ENCODE measurements at places on chromosomes 7 and 10. TPM values are rescaled to one million over a fixed set of nuclear protein-coding genes. Genes with fewer than 3 reads are reported as not detected.

DNA sequence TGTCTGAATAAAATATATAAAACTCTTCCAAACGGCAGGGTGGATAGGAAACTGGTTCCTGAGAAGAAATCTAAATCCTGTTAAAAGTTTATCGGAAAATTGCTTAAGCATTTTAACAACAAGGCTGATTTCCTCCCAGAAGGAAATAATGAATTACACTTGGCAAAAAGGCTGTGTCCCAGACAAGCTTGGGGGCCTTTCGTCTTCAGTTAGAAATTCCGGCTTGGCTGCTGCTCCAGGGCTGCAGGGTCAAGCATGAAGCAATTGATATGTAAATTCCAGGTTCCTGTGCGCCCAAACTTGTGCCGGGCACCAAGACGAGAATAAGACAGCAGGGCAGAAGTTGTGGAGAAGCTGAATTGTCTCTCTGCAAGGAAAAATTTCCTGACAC is 38.0 kb upstream of the LBX1 start:
- peaks cover 33% of the 10 kb centered on the region for H3K27me3 ChIP-seq
- H3K4me1 ChIP-seq = peaks cover 28% of the 10 kb centered on the region
- no peak for DNase-seq
- no peaks in the 10 kb centered on the region for H3K36me3 ChIP-seq

The TIMM23 gene
- total RNA-seq = 62.0 TPM

DNA sequence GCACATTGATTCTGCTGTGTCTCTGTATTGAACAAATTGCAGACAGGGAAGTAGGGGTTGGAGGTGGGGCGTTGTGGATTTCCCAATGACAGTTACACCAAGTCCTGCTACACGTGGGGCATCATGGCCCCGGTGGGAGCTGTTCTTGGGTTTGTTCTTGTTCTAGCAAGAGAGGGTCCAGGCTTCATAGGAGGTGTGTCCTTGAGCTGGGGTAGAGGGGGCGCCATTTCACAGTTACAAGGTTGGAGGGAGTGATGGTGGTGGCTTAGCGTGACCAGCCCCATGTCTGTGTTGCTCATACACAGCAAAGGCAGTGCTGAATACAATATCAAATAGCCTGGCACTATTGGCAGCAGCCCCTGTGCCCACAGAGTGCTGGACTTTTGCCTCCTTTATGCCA is 15.7 kb downstream of the SH2D4B start:
- H3K27me3 ChIP-seq = peaks cover 7% of the 10 kb centered on the region
- H3K36me3 ChIP-seq = no peaks in the 10 kb centered on the region
- no peak overlapping the region for H3K27ac ChIP-seq
- peak; percentile 22 for DNase-seq
- H3K4me3 ChIP-seq = no peak overlapping the region
- peaks cover 7% of the 10 kb centered on the region for H3K4me1 ChIP-seq

DNA sequence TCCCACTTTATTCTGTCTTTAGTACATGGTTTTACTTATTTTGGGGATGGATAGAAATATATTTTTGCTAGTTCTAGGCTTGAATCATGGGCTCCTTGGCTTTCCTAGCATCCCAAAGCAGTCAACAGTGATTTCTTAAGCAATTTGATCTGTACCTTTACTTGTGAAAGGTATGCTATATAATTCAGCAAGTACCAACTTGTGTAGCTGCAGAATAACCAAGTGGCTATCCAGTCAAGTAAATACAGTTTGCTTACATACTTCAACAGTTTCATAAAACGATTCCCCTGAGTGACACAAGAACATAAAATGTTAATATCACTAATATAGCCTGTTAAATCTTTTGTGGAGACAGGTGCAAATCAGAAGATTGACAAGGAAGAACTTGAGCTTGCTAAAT is 67.2 kb downstream of the PODXL start:
- no peaks in the 10 kb centered on the region for H3K4me1 ChIP-seq
- H3K27ac ChIP-seq = no peak overlapping the region
- DNase-seq = no peak
- peaks cover 3% of the 10 kb centered on the region for H3K36me3 ChIP-seq
- H3K4me3 ChIP-seq = no peak overlapping the region

DNA sequence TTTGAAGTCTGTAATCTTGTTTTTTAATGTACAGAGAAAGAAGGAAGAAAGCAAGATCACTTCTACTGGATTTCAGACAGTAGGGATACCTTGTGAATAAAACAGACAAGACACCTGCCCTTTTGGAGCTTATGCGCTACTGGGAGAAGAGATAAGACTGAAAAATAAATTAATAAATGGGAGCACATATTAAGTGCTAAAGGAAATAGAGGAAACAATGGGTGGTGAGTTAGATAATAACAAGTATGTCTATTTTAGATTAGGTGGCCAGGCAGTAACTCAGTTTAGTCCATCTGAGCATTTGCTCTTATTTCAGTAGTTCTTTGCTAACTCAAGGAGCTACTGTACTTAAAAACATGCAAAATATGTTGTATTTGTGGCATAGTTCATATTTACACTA is 15.9 kb downstream of the MIOS start:
- H3K4me3 ChIP-seq = no peak overlapping the region
- DNase-seq = no peak
- H3K27me3 ChIP-seq = no peaks in the 10 kb centered on the region
- H3K27ac ChIP-seq = no peak overlapping the region
- peaks cover 18% of the 10 kb centered on the region for H3K36me3 ChIP-seq

The ANXA8L1 gene
- total RNA-seq = 0.97 TPM

DNA sequence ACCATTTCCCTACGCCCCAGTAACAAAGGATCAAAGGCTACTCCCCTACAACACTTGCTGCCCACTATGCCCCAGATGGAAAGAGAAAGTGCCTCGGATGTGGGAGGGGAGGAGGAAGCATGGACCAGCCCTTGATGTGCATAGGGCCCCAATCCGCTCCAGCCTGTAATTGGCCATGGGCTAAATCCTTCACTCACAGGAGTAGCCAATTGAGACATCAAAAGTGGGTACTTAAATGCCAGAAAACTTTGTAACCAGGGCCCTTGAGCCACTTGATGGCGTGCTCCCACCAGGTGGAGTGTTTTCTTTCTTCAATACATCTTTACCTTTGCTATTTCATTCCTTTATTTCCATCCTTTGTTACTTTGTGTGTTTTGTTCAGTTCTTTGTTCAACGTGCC is 500.5 kb upstream of the LRRN3 start:
- H3K27me3 ChIP-seq = no peaks in the 10 kb centered on the region
- DNase-seq = no peak
- no peak overlapping the region for H3K27ac ChIP-seq
- no peaks in the 10 kb centered on the region for H3K4me1 ChIP-seq
- H3K36me3 ChIP-seq = no peaks in the 10 kb centered on the region
- H3K4me3 ChIP-seq = no peak overlapping the region

GRCh38 chr10:131431533-131431932 is 120.0 kb upstream of the TCERG1L start:
- H3K36me3 ChIP-seq = no peaks in the 10 kb centered on the region
- DNase-seq = no peak
- H3K27me3 ChIP-seq = peaks cover 34% of the 10 kb centered on the region

GRCh38 chr10:78307576-78307975 is 273.9 kb downstream of the RPS24 start:
- no peak overlapping the region for H3K4me3 ChIP-seq
- DNase-seq = no peak
- H3K27ac ChIP-seq = no peak overlapping the region
- no peaks in the 10 kb centered on the region for H3K36me3 ChIP-seq

The GJD4 gene
- total RNA-seq = 0.17 TPM

DNA sequence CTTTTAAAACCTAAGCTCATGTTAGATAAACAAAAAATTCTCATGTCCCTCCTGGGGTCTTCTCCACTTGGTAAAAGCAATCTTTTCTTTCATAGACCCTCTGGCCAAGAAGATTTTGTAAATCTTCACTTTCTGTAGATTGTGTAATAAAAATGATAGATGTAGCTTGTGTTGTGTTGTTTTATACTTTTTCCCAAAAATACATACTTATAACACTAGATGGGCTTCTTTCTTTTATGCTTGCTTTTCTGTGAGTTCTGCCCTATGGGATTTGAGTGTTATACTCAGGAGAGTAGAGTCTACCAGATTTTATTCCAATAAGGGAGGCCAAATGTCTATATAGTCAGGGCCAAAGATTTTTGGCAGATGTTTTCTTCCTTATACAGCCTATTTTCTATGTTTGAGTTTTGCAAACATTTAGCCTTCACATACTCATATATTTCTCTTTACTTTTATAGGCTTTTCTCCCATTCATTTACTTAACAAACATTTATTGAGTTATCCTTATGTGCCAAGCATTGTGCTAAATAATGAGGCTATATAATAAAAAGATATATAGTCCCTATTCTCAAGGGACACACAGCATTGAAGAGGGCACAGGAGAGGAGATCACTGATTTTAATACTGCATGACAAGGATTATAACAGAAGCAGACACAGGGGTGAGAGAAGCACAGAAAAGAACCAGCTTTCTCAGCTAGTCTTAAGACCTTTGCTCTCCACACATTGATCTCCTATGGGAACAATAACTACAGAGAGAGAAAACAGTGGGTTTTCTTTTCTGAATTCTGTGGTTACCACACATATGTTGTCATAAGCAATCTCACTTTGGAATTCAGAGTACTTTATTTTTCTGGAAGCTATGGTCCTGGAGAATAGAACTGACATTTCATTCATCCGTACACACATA is 58.0 kb upstream of the PNLIP start:
- H3K27me3 ChIP-seq = peaks cover 22% of the 10 kb centered on the region
- DNase-seq = no peak
- H3K4me3 ChIP-seq = no peak overlapping the region
- no peak overlapping the region for H3K27ac ChIP-seq
- no peaks in the 10 kb centered on the region for H3K4me1 ChIP-seq
- H3K36me3 ChIP-seq = no peaks in the 10 kb centered on the region

DNA sequence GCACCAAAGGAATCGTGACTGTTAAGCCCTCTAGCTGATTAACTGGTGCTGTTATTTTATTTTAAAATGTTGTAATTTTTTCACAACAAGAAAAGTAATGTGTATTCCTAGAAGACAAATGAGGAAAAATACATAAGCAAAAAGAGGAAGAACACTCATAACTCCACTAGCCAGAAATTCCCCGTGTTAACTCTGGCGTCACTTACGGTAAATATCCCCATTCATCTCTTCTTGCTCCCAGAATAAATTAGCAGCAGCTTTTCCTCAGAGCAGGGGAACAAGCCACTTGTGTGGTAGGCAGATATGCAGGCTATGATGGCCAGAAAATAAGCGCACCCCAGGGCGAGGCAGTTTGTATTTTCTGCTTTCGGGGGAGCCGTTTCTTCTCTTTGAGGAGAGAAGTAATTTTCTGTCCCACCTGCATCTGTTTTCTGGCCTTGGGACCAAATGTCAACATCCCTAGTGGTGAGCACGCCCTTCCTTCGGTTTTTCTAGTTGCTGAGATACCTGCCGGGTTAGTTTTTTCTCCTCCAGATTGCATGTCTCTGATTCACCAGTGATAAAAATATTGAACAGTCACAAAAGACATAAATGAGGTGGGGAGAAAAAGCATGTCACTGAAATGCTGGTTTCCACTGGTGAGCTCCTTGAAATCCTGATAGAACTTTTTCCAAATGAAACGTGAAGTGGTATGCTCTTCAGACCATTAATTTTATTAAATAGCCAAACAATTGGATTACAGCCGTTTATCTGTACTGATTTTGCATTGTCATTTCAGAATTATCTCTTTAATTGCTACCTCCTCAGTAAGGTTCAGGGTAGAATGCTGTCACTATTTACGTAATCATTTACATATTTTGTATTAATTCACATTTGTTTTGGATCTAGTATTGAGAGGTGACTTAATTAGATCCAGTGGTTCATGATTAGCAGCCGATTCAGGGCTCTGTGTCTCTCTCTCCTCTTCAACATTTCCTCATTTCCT is 268.1 kb downstream of the CAMK1D start:
- DNase-seq = no peak
- H3K27me3 ChIP-seq = no peaks in the 10 kb centered on the region
- H3K36me3 ChIP-seq = peaks cover 2% of the 10 kb centered on the region
- H3K4me1 ChIP-seq = peaks cover 5% of the 10 kb centered on the region

The UCMA gene
- not detected for total RNA-seq

GRCh38 chr7:100190048-100190711 is 12.5 kb downstream of the STAG3 start:
- no peak overlapping the region for H3K4me3 ChIP-seq
- H3K4me1 ChIP-seq = no peaks in the 10 kb centered on the region
- H3K27me3 ChIP-seq = no peaks in the 10 kb centered on the region
- H3K36me3 ChIP-seq = no peaks in the 10 kb centered on the region
- H3K27ac ChIP-seq = no peak overlapping the region
- no peak for DNase-seq

DNA sequence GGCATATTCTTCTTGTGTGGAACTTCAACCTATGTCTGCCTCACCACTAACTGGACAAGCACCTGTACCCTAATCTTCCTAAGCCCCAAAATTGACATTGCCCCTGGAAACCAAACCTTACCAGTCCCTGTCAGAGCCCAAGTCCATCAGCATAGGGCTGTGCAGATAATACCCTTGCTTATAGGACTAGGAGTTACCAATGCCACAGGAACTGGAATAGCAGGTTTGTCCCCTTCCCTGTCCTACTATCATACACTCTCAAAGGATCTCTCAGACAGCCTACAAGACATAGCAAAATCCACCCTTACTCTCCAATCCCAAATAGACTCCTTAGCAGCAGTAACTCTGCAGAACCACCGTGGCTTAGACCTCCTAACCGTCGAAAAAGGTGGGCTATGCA is 19.8 kb downstream of the ZNF107 start:
- DNase-seq = no peak
- H3K27ac ChIP-seq = peak overlapping the region; percentile 85
- H3K36me3 ChIP-seq = peaks cover 12% of the 10 kb centered on the region
- peak overlapping the region; percentile 51 for H3K4me3 ChIP-seq
- no peaks in the 10 kb centered on the region for H3K27me3 ChIP-seq

DNA sequence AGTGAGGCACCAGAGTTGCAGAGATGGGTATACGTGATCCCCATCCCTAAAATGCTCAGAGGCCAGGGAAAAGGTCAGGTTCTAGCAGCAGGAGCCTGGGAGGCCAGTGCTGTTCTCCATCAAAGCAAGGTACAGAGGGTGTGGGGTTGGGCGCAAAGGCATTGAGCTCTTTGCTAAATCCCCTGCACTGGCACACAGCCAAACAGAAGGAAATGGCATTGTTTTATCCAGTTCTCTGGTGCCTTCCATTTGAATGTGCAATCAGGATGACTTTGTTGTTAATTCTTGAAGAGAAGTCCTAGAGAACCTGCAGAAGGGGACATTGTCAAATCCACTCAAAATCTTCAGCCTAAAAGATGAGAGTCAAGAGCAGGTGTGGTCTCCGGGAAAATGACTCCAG is 111.3 kb upstream of the CHST15 start:
- H3K27ac ChIP-seq = no peak overlapping the region
- peaks cover 6% of the 10 kb centered on the region for H3K4me1 ChIP-seq
- no peak for DNase-seq
- no peak overlapping the region for H3K4me3 ChIP-seq
- H3K36me3 ChIP-seq = no peaks in the 10 kb centered on the region

The PILRA gene
- total RNA-seq = 2.8 TPM

The CPA4 gene
- 17.4 TPM for total RNA-seq

The PRRT4 gene
- 7.7 TPM for total RNA-seq
